ENCODE measurements at places on chromosomes 13 and 19.

GRCh38 chr13:81394640-81395039 lies 1053.7 kb upstream of the SPRY2 start:
- DNase-seq, result no peak

- no peak for DNase-seq
These were observed 12.8 kb downstream of the SPPL2B start for GRCh38 chr19:2341244-2341751.

GRCh38 chr13:113022745-113023574 lies 53.9 kb downstream of the MCF2L start:
- DNase-seq, result no peak

- DNase-seq, result no peak
These were observed 39.2 kb upstream of the CSNK1A1L start for GRCh38 chr13:37144661-37145060.

- DNase-seq, result no peak
These were observed 231.0 kb upstream of the IRS2 start for GRCh38 chr13:110017379-110017778.

DNA sequence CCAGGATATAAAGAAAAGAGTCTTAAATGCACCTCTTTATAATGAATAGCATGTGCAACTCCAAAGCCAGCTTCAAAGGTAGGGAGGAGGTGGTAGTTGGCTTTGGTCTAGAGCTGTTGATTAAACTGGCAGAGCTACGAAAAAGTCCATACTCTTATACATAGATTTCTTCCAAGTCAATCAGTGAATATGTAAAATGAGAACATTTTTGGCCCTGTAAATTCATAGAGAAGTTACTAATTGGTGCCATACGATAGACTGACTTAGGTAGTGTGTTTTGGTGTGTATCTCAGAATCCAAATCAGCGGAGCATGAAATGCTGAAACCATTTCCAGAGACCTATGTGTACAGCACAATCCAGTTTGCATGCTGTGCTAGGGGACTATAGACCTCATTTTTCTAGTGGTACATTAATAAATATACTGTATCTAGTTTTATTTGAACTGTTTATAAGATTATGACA lies 17.1 kb upstream of the DPY19L3 start:
- DNase-seq, result no peak

DNA sequence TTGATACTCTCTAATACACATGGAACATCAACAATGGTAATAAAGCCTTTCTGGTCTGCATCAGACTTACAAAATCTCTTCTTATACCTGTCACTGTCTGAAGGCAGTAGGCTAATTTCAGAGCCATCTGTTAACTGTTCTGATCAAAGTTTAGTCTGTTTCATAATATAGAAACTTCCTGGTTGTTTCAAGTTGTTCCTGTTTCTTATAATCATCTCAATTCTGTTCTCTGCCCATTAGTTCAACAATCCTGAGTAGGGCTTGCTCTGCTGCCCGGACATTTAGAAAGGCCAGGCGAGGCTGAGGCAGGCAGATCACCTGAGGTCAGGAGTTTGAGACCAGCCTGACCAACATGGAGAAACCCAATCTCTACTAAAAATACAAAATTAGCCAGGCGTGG lies 5.4 kb upstream of the ZSCAN5A start:
- DNase-seq, result no peak

GRCh38 chr19:38506723-38507550 lies 73.4 kb downstream of the RYR1 start:
- peak; percentile 81 for DNase-seq

- DNase-seq, result no peak
These were observed 21.3 kb downstream of the ERICH6B start for GRCh38 chr13:45594227-45594626.

GRCh38 chr13:89660752-89661151 lies 1686.7 kb upstream of the MIR17HG start:
- DNase-seq, result no peak

GRCh38 chr13:76379341-76380105 lies 506.7 kb downstream of the KCTD12 start:
- no peak for DNase-seq

- no peak for DNase-seq
These were observed 44.4 kb upstream of the FARP1 start for GRCh38 chr13:98098516-98098915.

- no peak for DNase-seq
These were observed 84.0 kb downstream of the ATP11A start for GRCh38 chr13:112773601-112774447.

- no peak for DNase-seq
These were observed 69.8 kb downstream of the CDK8 start for GRCh38 chr13:26323764-26324163.

DNA sequence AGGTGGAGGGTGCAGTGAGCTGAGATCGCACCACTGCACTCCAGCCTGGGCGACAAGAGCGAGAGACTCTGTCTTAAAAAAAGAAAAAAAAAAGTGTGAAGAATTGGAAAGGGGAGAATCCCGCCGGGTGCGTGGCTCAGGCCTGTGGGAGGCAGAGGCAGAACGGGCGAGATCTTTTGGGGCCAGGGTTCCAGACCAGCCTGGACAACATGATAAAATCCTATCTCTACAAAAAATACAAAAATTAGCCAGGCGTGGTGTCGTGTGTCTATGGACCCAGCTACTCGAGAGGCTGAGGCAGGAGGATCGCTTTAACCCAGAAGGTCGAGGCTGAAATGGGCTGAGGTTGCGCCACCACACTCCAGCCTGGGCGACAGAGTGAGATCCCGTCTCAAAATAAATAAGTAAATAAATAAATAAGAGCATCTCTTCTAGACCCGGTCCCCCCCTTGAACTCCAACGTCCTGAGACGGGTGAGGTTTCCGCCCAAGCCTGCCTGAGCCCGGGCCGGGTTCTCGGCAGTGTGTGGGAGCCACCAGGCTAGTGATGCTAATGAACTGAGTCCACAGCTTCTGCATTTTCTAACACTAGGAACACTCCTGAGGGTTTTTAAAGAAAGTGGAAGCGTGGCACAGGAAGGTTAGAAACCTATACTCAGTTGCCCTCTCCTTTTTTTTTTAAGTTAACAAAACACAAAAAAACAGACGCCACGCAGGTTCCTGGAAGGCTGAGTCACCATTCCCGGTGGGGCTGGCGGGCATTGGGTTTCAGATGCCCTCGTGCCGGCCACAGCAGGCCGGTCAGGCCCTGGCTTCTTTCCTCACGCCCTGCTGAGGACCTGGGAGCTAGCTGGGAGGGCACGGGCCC lies 22.0 kb downstream of the GPX4 start:
- DNase-seq, result no peak

- no peak for DNase-seq
These were observed 73.7 kb downstream of the COG6 start for GRCh38 chr13:39729156-39729555.

- no peak for DNase-seq
These were observed 27.4 kb downstream of the LATS2 start for GRCh38 chr13:21033856-21034602.

DNA sequence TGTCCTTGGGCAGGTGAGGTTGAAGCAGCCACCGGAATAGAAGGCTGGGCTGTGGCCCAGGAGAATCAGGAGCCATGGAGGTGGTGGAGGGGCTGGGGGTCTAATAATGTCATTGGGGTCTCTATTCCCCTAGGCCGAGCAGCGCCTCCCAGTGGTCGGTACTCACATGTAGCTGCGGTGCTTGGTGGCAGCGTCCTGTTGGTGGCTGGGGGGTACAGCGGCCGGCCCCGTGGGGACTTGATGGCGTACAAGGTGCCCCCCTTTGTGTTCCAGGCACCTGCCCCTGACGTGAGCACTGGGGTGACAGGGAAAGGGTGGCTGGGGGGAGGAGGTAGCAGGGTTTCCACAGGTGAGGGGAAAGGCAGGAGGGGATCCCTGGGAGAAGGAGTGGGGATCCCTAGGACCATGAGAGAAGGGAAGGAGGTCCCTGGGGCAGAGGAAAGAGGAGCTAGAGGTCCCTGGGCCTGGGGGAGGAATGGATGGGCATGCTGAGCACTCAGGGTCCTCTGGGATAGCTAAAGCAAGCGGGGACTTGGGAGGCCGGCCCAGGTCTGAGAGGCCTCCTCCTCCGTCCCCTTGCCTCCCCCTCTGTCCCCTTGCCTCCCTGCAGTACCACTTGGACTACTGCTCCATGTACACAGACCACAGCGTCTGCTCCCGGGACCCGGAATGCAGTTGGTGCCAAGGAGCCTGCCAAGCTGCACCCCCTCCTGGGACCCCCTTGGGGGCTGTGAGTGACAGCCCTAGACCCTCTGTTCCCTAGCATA lies 18.1 kb downstream of the MEGF8 start:
- no peak for DNase-seq

GRCh38 chr19:6713773-6714692 lies 6.4 kb downstream of the C3 start:
- no peak for DNase-seq

- DNase-seq, result no peak
These were observed 118.3 kb downstream of the USP12 start for GRCh38 chr13:27053210-27053884.

- no peak for DNase-seq
These were observed 24.2 kb downstream of the GAS6 start for GRCh38 chr13:113839536-113840204.

DNA sequence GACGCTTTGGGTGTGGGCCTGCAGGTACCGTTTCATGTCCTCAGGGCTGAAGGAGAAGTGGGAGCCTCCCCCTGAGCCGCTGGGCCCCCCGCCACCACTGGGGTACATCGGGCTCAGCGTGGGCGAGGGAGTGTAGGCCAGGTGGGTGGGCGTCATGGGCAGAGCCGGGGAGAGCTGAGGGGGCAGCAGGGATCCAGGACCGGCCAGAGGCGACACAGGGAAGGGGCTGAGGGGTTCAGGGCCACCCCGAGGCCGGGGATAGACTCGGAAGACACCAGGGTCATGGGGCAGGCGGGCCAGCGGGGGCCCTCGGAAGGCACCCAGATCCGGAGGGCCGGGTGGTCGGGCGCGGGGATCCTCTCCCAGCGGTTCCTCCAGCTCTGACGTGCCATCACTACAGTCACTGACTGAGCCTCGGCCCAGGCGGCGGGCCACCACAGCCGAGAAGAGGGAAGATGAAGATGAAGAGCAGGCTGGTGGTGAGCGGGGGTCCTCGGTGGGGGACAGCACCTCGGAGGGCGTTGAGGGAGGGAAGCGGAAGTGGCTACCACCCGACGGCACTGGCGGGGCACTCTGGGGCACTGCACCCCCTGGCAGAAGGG lies 5.7 kb downstream of the ERF start:
- no peak for DNase-seq

GRCh38 chr13:90420683-90421082 lies 926.8 kb upstream of the MIR17HG start:
- DNase-seq, result no peak

GRCh38 chr19:42023121-42023942 lies 29.3 kb upstream of the ATP1A3 start:
- no peak for DNase-seq

- DNase-seq, result no peak
These were observed 2065.7 kb upstream of the PCDH20 start for GRCh38 chr13:63481334-63481733.

DNA sequence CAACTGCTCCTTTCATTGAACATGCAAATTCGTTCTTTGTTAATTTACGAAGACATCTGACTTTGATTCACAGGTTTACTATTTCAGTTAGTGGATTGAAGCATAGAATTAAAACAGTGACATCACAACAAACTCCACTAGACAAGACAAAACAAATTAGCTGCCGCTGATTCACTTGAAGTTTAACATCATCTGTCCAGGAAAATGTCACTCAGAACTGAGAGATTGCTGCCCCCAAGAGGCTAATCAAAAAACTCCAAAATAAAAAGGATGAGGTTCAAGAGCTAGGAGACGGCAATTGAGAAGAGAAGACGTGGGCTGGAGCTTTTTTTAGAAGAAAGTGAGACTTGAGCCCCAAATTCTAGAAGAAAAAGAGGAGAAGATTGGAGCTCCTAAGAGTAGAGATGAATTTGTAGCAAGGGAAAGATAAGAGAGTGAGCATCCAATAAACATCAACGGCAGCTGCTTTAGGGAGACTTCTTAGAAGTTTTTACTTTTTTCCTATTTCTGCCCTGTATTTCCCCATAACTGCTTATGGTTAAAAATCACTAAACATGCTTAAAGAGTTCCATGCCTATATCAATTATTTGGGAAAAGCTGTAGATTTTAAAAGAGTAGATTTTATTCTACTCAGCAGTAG lies 40.8 kb upstream of the TPP2 start:
- DNase-seq, result no peak

- DNase-seq, result no peak
These were observed 311.9 kb downstream of the COG6 start for GRCh38 chr13:39967199-39967959.

- no peak for DNase-seq
These were observed 5.3 kb downstream of the ZNF85 start for GRCh38 chr19:20928371-20928770.

DNA sequence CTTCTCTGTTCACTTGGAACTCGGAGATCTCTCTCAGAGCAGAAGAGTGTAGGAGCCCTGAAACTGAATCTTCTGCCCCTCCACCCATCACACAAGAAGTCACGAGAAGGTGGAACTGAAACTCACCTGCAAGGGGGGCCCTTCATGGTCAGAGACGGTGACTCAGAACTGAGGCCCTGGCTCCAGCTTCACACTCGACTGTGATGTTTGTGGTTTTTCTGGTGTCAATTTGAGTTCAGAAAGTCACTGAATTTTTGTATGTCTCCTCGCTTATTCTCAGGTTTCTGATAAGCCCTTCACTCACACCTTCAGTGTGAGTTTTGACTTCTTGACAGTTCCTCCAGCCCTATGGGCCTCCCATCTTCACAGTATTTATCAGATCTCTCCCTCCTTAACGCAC lies 23.1 kb downstream of the SIGLEC5 start:
- no peak for DNase-seq

GRCh38 chr13:77691871-77692270 lies 5.6 kb upstream of the SLAIN1 start:
- no peak for DNase-seq

DNA sequence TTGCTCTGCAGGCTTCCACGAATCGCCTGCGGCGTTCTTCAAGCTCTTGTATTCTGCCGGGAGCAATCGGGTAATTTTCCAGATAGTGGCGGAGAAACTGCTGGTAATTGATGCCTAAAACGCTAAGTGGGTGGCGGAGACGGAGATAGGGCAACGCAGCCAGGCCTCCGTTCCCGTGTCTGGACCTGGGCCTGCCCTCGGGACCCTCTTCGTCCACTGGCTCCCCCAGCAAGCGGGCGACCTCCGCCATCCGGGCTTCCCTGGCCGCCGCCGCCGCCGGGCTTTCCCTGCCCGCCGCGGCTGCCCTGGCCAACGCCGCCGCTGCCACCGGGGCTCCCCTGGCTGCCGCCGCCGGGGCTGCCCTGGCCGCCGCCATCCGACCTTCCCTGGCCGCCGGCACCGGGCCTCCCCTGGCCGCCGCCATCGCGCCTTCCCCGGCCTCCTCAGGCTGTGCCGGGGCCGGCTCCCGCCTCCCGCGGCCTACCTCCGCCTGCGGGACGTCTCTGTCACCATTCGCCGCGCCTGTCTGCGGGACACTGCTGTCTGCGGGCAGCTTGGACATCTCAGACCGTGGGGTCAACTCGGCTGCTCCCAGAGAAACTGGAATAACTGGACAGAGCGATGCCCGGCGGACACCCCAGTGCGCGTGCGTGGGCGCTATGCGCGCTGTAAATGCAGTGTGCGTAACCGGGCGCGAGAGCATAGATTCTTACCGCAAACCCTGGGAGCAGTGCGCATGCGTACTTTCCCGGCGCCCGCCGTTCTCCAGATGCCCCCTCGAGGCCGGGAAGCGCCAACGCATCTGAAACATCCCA lies at the start of gene EID2:
EID2 (minus strand) TSS at position 644 of the 815 bp plus-strand sequence; CDS start at position 562, 82 bp downstream.
- peak; percentile 91 for DNase-seq

GRCh38 chr13:77388944-77389624 lies 62.2 kb upstream of the MYCBP2 start:
- DNase-seq, result no peak
